ENCODE measurements at places on chromosomes 11 and 22.

DNA sequence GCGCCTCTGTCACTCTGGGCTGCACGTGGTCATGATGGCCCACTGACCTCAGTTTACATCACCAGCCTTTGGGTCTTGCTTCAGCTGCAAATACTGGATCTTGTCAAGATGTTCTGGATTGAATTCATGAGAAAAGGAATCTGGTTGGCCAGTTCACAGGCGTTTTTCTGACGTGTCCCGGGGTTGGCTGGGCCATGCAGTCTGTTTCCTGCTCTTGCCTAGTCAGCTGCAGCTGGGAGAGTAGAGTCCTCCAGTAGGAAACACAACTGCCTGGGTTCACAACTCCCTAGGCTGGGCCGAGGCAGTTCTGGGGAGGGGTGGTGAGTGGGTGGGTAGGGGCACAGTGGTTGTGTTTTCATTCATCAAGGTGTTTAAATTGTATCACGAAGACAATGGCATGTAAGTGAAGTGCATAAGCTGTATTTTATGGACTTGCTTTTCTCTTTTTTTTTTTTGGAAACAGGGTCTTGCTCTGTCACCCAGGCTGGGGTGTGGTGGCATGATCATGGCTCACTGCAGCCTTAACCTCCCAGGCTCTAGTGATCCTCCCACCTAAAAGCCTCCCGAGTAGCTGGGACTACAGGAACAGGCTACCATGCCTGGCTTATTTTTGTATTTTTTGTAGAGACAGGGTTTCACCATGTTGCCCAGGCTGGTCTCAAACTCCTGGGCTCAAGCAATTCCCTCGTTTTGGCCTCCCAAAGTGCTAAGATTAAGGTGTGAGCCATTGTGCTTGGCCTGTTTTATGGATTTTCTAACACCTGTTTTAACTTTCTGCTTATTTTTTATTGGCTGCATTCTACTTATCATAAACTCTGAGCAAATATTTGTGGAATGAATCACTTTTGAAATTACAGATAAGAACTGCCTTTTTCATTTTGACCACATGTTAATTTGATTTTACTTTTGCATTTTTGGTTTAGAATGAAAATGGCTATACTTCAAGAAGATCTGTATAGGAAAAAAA, 54.0 kb upstream of the PITPNB start:
- no peak for DNase-seq

GRCh38 chr11:117826832-117827231, 2.3 kb upstream of the FXYD2 start:
- DNase-seq: no peak

DNA sequence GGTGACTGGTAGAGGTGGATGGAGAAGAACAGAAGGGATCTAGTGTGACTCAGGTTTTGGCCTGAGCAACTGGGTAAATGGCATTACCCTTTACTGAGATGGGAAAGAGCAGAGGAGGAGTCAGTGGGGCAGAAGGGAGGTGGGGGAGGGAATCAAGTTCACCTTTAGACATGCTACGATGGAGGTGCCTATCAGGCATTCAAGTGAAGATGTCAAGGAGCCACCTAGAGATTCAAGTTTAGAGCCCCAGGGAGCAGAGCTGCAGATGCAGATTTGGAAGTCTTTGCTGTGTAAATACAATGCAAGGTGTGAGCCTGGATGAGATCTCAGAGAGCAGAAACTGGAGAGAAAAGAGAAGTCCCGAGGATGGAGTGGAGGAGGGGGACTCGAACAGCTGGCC, 979 bp upstream of the MOGAT2 start:
- no peak for DNase-seq

DNA sequence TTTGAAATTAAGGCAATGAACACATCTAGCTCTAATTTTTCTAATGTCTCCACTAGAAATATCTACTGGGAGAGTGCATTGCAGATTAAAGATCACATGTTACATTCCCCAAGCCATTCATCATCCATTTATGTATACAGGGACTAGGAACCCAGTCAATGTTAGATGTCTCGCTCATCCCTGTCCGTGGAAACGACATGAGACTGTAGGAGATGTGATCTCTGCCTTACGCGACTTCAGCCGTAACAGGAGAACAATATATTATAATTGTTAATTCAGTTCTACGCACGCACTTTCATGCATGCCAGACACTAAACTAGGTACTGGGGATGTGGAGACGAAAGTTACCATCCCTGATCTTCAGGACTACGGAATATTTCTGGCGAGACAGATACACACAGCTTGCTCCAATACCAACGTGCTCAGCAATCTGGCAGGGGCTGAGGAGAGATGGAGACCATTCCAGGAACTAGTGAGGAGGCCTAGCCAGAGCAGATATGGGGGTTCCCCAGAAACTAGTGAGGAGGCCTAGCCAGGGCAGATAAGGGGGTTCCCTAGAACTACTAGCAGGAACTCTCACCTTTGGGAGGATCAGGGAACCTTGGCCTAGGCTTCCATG, 706 bp downstream of the DCPS start:
- no peak for DNase-seq
